ENCODE measurements at places on chromosomes 5 and 9. TPM values are rescaled to one million over a fixed set of nuclear protein-coding genes. Genes with fewer than 3 reads are reported as not detected.

- no peak overlapping the region for H3K27ac ChIP-seq
- no peaks in the 10 kb centered on the region for H3K27me3 ChIP-seq
- H3K4me3 ChIP-seq = no peak overlapping the region
Observed at GRCh38 chr9:120366644-120367019, 213.3 kb downstream of the CDK5RAP2 start.

EEIG1 gene
- 116 TPM for total RNA-seq

DNA sequence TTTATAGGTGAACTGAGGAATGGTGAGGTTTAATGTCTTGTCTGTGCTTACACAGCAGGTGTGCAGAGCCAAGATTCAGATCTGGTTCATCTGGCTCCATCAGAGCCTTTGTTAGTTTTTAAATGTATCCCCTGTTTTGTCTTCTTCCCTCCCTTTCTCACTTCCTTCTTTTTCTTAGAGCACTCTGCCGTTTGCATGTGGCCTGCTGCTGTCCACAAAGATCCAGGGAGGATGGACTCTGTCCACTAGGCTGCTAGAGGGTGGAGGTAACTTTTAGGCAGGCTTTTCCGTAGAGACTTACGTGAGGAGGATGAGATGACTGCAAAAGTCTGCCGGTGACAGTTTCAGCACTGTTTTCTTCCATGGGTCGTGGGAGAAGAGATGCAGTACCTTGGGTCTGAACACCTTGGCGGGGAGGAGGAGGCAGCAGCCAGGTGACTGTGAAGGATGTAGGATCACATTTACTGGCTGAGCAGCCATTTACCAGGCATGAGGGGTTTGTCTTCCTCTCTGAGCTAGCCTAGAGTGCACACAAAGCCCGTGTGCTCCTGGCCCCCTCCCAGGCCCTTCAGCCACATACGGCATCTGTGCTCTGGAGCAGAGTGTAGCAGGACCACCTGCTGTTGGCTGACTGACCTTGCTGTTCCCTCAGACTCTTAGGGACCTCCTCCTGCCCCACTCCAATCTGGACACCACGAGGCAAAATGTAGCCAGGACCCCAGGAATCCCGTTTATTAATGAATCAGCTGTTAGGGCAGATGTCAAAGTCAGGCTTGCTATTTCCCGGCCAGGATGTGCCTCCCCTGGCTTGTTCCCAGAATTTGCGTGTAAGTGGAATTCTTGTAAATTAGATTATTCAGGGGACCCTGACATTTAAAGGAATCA, 1.8 kb downstream of the NTMT1 start:
- no peaks in the 10 kb centered on the region for H3K27me3 ChIP-seq
- H3K4me1 ChIP-seq = peaks cover 70% of the 10 kb centered on the region
- H3K27ac ChIP-seq = peak overlapping the region; percentile 93

SPATA31D4 gene
- not detected for total RNA-seq

DNA sequence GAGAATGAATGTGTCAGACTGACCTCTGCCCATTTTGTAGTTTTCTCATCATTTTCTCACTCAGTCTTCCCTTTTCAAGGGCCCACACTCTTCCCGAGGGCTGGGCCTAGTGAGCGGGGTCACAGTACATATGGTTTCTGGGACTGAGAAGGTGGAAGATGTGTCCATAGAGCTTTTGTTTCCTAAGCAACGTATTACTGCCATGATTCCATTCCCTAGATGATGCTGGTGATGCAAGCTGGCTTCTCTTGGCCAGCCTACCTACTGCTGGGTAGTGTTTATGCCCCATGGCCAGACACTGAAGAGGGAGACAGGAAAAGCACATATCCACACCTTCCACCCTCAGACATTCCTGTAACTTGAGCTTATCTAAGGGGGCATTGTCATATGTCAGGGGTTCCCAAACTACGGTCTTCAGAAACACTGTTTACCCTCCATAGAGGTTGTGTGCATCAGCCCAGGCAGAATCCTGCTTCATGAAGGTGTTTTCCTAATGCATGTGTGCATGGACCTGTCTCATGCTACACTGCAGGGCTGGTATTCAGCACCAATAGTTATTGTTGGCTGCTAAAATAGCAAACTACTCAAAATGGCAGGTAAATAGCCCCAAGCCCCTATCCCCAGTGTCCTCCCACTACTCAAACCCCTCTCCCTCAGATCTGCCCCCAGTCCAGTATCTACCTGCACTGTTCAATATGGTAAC, 9.5 kb downstream of the IRF1 start:
- H3K27me3 ChIP-seq = no peaks in the 10 kb centered on the region
- DNase-seq = no peak
- H3K36me3 ChIP-seq = peaks cover 48% of the 10 kb centered on the region
- H3K27ac ChIP-seq = peak overlapping the region; percentile 72

FAM114A2 gene
- total RNA-seq = 22.3 TPM

ZNF366 gene
- total RNA-seq = not detected

DNA sequence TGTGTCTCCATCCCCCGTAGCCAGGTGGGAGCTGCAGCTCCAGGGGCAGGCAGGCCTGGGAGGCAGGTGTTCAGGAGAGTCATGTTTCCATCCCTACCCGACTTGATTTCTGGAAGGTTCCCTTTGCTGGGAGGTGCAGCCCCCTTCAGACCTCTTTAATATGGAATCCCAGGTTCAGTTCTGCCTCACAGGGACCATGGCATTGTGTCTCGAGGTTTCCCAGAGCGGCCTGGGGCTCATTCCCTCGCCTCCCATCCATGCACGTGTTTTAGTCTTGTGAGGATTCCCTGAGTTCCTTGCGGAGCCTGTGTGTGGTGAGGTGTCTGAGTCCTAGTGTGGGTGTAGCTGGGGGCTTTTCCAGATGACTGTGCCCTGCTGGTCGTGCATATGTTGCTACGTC, 16.5 kb upstream of the AHRR start:
- DNase-seq = no peak
- no peaks in the 10 kb centered on the region for H3K27me3 ChIP-seq
- peaks cover 6% of the 10 kb centered on the region for H3K36me3 ChIP-seq
- no peak overlapping the region for H3K27ac ChIP-seq
- no peaks in the 10 kb centered on the region for H3K4me1 ChIP-seq
- no peak overlapping the region for H3K4me3 ChIP-seq

IFNB1 gene
- 1.2 TPM for total RNA-seq

DNA sequence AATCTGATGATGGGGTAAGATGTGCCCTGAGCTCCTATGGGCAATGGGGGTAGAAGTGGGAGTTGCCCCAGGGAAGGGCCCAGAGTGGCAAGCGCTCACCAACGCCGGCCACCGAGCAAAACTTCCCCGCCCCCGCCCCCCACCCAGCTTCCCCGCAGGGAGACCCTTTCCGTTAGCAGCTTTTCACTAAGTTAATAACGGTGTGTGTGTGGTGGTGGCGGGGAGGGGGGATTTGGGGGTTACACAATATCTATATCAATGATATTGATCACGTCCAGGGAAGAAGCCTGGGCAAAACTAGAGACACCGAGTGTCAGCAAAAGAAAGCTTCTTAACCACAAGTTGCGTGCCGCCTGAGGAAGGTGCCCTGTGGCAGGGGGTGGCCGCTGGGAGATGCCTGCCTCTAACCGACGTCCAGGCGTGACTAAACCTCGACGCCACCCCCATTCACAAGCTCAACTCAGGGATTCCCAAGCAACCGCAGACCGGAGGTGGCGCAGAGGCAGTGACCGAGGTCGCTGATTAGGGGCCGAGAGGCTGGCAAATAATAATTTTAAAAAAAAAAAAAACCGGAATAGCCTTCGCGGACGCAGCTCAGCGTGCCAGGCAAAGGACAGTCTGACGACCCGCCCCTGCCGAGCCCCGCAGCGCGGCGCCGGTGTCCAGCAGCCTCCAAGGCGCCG, 222.6 kb downstream of the MEF2C start:
- H3K27ac ChIP-seq = no peak overlapping the region
- H3K4me1 ChIP-seq = peaks cover 10% of the 10 kb centered on the region
- no peak for DNase-seq
- H3K36me3 ChIP-seq = peaks cover 5% of the 10 kb centered on the region
- peaks cover 70% of the 10 kb centered on the region for H3K27me3 ChIP-seq
- H3K4me3 ChIP-seq = no peak overlapping the region

CYLC2 gene
- total RNA-seq = not detected

DNA sequence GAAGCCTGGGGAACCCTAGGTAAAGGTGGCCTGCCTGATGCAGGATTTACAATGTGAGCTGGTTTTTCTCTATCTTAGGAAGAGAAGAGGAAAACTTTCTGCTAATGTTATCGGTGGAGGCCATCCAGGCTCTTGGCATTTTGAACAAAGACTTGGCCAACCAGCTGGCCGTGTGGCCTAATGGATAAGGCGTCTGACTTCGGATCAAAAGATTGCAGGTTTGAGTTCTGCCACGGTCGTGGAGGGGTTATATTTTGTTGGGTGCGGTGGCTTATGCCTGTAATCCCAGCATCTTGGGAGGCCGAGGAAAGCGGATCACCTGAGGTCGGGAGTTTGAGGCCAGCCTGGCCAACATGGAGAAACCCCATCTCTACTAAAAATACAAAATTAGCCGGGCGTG, 9.6 kb downstream of the C9orf152 start:
- H3K27me3 ChIP-seq = peaks cover 2% of the 10 kb centered on the region
- H3K27ac ChIP-seq = no peak overlapping the region
- no peak for DNase-seq

SLCO6A1 gene
- total RNA-seq = not detected

DNA sequence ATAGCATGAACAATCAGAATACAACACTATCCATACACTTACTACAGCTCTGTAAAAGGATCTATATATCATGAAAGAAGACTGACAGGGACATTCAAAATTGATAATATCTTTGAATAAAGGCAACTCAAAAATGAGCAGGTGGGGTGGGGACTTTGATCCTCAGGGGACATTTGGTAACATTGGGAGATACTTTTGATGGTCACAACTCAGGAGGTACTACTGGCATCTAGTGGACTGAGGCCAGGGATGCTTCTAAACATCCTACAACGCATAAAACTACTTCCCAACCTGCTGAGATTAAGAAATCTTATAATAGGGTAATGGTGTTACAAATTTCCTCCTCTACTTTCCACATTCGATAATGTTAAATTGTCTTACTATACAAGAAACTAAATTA, 243.9 kb downstream of the ARL15 start:
- DNase-seq = no peak
- H3K4me1 ChIP-seq = no peaks in the 10 kb centered on the region
- no peaks in the 10 kb centered on the region for H3K27me3 ChIP-seq
- no peak overlapping the region for H3K4me3 ChIP-seq

EIF4E1B gene
- not detected for total RNA-seq
